Right forelimb (tissue), 1 donor: ENCODE measurements at places on chromosomes 16 and 17.

GRCh38 chr17:44927696-44928095, 12.4 kb upstream of the GFAP start:
- peak; percentile 35 for DNase-seq

GRCh38 chr16:68860978-68861892, 17.9 kb downstream of the TANGO6 start:
- no peak for DNase-seq

DNA sequence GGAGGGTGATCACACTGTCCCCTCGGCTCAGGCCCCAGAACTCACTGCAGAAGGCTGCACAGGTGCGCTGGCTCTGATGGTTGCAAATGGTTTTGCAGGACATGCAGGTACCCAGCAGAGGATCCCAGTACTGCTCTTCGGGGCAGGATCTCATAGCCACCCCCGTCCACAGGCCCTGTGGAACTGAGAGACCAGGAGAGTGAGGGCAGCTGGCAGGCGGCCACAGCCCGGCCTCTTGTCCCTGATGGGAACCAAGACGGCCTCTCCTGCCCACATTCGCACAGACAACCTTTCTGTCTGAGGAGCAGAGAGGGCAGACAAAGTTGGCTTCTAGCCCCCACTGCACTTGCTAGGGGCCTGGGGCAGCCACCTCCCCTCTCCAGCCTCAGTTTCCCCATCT, 19.5 kb downstream of the TNFRSF13B start:
- no peak for DNase-seq

- no peak for DNase-seq
Measured at GRCh38 chr16:25553711-25554436, 137.9 kb upstream of the HS3ST4 start.

DNA sequence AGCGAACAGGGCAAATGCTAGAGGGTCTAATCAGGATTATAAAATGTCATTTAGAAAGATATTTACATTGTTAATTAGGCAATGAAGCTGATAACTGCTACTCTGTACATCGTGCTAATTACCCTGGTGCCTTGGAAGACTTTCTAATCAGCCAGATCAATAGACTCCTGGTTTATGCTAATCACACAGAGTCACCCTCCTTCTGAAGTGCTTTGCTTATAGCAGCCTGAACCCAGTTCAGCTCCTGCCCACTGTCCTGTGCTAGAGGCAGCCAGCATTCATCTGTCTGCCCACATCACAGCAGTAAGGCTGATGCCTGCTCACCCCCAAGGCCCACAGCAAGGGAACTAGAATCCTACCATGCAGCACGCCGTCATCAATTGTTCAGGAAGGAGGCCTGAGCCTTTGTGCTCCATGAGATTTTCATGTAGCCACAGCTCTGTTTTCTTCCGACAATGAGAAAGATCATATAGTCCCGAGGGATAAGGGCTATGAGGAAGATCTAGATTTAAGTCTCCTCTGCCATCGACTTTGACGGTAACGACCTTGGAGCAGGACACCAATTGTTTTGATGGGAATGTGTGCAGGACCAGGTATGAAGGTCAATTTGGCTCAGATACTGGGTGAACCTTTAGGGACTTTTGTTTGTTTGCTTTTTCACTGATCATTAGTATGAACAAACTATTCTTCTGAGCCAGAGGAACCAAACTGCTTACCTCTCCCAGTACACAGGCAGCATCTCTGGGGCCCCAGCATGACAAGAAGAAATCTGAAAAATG, 12.5 kb upstream of the LYRM9 start:
- DNase-seq, result no peak

- DNase-seq, result no peak
Measured at GRCh38 chr17:70365091-70365583, 195.8 kb downstream of the KCNJ2 start.

GRCh38 chr17:81435652-81436293, 40.5 kb downstream of the BAHCC1 start:
- DNase-seq, result no peak

DNA sequence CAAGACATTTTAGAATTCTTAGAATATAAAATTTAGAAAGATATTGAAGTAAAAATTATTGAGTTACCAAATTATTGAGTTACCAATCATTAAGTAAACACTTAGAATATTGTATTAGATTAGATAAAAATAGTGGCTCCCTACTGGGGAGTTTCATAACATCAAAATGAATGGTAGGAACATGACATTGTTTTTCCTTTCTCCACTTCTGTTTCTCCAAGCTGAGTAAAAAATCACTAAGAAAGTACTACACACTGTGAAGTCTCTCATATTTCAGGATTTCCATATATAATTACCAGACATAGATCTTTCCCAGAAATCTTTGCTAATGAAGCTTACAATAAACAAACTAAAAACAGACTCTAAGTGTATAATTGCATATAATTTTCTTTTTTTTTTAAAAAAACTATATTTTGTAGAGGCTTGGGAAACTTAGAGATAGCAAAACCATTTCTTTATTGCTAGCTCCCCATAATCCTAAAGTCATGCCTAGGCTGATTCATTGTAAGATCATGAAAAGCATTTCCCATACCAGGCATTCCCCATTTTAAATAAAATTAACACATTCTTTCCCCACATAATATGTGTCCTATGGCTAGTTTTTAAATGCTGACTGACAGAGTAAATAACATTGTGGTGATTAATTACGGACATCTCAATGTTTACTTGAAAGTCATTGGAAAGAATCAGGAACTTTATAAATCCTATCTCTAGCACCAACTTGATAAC, 1408.7 kb upstream of the GOT2 start:
- no peak for DNase-seq

GRCh38 chr16:83771306-83771942, 36.4 kb upstream of the HSBP1 start:
- no peak for DNase-seq

DNA sequence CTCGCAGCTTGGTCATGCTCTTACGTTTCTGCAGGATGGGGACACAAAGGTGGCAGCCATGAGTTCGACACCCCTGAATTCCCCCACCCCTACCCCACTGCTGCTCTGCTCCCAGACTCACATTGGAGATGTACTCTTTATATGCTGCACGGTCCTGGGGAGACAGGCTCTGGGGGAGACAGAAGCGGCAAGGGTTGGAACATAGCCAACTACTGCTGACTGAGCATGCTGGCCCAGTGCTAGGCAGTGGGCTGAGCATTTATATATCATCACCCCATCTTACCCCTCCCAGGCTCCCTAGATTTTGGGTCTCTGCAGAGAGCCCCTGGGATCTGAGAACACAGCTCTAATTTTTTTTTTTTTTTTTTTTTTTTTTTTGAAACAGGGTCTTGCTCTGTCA, 8.1 kb upstream of the ATXN7L3 start:
- DNase-seq, result no peak

GRCh38 chr17:73695035-73695738, 50.9 kb upstream of the SDK2 start:
- peak; percentile 23 for DNase-seq

GRCh38 chr17:27496971-27497370, 40.7 kb downstream of the KSR1 start:
- DNase-seq, result no peak

DNA sequence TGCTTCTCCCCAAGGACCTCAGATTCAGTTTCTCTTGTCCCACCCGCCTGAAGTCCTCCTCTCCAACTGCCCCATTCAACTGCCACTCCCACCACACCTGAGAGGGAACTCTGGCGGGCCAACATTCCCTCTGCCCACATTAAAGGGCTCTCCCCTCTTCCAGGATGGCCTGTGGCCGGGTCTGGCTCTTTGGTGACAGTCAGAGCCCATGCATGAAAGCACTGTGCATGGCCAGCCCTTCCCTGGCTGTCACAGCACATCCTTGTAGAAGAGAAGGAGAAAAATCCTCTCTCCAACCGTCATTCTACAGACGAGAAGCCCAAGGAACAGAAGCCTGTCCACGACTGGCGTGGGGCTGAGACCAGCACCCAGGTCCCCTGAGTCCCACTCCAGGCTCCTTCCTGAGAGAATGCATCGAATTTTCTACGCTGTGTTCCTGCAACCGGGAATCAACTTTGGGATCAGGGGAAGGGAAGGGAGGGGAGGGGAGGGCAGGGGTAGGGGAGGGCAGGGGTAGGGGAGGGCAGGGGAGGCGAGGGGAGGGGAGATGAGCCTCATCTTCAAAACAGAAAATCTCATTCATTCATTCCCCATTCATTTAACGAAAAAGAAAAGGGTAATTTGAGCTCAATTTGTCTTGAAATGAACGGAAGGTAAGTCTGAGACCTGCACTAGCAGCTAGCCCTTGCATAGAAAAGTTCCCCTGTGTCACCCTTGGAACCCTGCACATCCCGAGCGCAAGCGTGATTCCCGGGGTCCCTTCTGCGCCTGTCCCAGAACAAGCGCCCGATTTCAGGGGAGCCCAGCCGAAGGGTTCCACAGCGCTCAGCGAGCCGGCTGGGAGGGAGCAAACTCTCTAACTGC, at the start of gene ABCC12:
Gene ABCC12, minus strand, starts transcription at position 68 of the 864 bp plus-strand sequence. CDS start 9,569 bp downstream, outside the sequence.
- no peak for DNase-seq

DNA sequence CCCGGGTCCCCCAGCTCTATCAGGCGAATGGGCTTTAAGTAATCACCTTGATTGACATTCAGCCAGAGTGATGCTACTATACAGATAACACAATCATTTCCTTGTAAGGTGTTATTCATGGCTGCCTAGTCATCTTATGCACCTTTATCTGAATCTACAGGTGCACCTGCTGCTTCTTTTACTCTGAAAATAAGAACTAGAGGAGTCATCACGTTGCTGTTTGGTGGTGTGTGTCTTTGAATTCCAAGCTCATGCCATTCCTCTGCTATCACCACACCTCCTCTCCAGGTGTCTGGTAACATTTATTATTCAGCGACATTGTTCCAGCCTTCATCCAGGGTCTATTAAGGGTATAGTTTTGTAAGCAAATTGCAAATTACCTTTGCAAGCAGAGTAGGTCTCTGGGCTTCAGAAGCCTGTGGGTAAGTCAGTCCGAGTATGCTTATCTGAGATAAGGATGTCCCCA, 51.9 kb downstream of the NOS2 start:
- DNase-seq, result no peak

DNA sequence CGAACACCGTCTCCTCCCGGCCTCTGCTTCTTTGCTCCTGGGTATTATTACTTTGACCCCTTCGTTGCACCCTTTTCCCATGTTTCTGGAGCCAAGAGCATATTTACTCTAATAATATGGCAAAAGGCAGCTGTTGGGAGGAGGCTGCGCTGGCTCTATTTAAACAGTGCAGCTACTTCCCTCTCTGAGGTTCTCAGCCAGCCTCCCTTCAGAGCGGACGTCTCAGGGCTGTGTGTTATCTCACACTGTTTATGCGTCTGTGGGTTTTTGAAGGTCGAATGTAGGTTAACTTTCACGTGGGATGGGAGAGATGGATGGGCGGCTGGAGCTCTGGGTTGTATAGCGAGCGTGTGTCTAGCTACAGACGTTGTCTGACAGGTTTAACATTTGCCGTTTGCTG, 45.3 kb downstream of the COX4I1 start:
- no peak for DNase-seq
